ENCODE measurements at places on chromosomes 2 and 18.
A peak's percentile ranks its signal among the peaks of the same experiment; 100 is the strongest.

GRCh38 chr18:48090702-48091101, 160.2 kb upstream of the SMAD2 start:
- no peak overlapping the region for H3K27ac ChIP-seq
- no peak overlapping the region for H3K4me3 ChIP-seq
- no peaks in the 10 kb centered on the region for H3K36me3 ChIP-seq
- no peaks in the 10 kb centered on the region for H3K4me1 ChIP-seq

DNA sequence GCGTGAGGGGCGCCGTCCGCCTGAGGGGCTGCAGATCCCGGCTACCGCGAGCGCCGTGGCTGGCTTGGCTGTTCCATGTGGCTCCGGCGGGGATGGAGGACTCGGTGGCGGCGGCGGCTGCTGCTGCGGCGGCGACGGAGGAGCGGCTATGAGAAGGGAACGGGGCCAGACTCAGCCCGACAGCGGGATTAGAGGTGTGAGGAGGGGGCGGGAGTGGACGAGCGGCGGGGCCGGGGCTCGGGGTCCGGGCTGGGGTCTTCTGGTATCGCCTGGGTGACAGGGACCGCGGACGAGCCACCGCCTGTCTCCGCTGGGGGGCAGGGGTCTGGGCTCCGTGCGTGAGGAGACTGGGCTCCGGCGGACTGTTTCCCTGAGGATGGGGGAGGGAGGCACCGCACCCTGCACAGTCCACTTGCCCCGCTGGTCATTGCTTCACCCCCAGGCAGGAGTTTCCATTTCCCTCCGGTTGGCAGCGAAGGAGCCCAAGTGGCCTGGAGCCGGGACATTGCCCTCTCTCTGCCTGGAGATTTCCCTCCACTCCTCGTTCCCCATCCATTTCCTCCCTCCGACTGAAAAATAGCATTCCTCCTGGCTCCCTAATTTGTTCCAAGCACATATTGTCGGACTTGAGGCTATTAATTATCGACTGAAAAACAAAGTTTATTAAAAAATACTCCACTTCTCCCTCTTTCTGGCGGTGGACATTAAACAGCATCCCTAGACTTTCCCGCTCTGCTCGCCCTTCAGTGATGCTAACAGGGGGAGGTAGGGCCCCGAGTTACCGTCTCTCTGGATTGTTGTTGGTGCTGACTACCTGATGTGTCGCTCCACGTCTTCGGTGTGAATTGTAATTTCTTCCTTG, 577 bp downstream of the EHBP1 start:
- peak overlapping the region; percentile 94 for H3K27ac ChIP-seq
- H3K4me3 ChIP-seq: peak overlapping the region; percentile 86
- H3K27me3 ChIP-seq: no peaks in the 10 kb centered on the region
- peaks cover 7% of the 10 kb centered on the region for H3K36me3 ChIP-seq
- peaks cover 49% of the 10 kb centered on the region for H3K4me1 ChIP-seq
- peak; percentile 40 for DNase-seq

DNA sequence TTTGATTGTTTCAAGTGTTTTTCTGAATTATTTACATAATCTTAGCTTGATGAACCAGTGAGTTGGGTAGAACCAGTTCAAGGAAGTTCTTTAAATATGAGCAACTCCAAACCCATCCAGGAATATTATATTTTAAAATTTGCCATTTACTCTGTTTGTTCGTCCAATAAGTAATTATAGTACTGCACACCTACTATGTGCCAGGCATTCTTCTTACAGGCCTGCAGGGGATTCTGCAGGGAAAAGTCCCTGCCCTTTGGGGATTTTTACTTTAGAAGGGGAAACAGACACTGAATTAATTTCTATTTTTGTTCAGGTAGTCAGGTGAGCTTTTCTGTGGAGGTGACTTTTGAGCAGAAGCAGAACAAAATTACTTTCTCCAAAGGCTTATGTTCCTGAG, 146.9 kb downstream of the DOCK10 start:
- no peaks in the 10 kb centered on the region for H3K36me3 ChIP-seq
- no peak for DNase-seq
- H3K4me1 ChIP-seq: no peaks in the 10 kb centered on the region
- no peaks in the 10 kb centered on the region for H3K27me3 ChIP-seq
- no peak overlapping the region for H3K27ac ChIP-seq
- H3K4me3 ChIP-seq: no peak overlapping the region

GRCh38 chr18:65587491-65587890, 163.3 kb upstream of the CDH7 start:
- H3K36me3 ChIP-seq: no peaks in the 10 kb centered on the region
- H3K4me3 ChIP-seq: no peak overlapping the region
- no peak for DNase-seq
- H3K27ac ChIP-seq: no peak overlapping the region
- no peaks in the 10 kb centered on the region for H3K27me3 ChIP-seq

GRCh38 chr18:64271246-64271645, 122.4 kb upstream of the LINC00305 start:
- no peak overlapping the region for H3K27ac ChIP-seq
- H3K4me1 ChIP-seq: no peaks in the 10 kb centered on the region
- H3K4me3 ChIP-seq: no peak overlapping the region
- no peaks in the 10 kb centered on the region for H3K36me3 ChIP-seq

DNA sequence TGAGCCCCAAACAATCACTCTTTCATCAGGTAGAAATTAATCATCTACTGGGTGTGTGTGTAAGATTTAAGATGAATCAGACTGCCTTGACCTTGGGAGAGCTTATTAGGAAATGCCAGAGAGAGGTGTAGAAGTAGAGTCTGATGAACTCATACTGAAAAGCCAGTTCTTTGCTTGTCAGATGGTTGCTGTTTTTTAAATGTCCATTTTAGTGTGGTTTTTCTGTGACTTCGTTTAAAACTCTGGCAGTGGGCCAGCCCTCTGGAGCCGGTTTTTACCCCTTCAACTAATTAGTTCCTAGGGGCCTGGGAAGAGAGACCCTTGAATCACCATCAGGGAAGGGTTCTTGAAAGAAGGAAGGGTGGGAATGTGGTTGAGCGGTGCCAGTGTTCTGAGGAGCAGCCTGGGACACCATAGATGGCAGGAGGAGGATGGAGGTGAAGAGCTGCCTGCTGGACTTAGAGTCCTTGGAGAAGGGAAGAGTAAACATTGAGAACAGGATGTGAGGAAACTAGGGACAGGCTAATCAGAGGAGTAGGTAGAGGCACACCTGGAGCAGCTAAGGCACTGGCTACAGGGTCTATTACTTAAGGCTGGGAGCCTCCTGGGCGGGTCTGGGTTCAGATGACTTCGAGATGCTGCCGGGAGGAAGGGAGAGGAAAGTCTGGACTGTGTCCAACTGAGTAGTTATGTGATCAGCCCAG, 66.1 kb downstream of the LRRFIP1 start:
- DNase-seq: no peak
- no peaks in the 10 kb centered on the region for H3K36me3 ChIP-seq
- H3K4me3 ChIP-seq: peak overlapping the region; percentile 88
- H3K27ac ChIP-seq: peak overlapping the region; percentile 98

- no peaks in the 10 kb centered on the region for H3K27me3 ChIP-seq
- H3K4me3 ChIP-seq: no peak overlapping the region
- H3K36me3 ChIP-seq: no peaks in the 10 kb centered on the region
- DNase-seq: no peak
Observed at GRCh38 chr2:164890544-164890943, 48.9 kb upstream of the COBLL1 start.

GRCh38 chr2:64637000-64637635, 16.6 kb downstream of the SERTAD2 start:
- no peak for DNase-seq
- no peak overlapping the region for H3K27ac ChIP-seq
- no peak overlapping the region for H3K4me3 ChIP-seq
- peaks cover 45% of the 10 kb centered on the region for H3K36me3 ChIP-seq

- no peaks in the 10 kb centered on the region for H3K27me3 ChIP-seq
- H3K27ac ChIP-seq: no peak overlapping the region
- no peak for DNase-seq
- H3K36me3 ChIP-seq: no peaks in the 10 kb centered on the region
- H3K4me3 ChIP-seq: no peak overlapping the region
- no peaks in the 10 kb centered on the region for H3K4me1 ChIP-seq
Observed at GRCh38 chr2:163630836-163631235, 105.0 kb downstream of the FIGN start.

DNA sequence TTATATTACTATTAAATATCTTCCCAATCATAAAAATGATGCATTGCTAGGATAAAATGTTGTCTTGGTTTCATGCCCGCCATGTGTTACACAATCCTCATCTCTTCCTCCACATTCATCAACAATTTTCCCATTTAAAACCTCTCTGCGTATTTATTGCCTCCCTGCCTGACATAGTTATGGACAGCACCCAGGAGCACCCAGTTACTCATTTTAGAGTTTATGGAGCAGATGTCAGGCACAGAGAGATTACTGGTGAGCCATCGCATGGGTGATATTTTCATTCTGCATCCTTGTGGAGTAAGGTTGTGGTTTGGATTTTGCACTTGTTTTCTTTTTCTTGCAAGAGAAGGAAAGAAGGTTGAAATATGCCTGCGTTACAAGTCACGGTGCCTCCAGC, 116.7 kb upstream of the NPAS2 start:
- H3K27me3 ChIP-seq: no peaks in the 10 kb centered on the region
- H3K27ac ChIP-seq: no peak overlapping the region
- H3K4me3 ChIP-seq: no peak overlapping the region
- no peaks in the 10 kb centered on the region for H3K4me1 ChIP-seq
- no peaks in the 10 kb centered on the region for H3K36me3 ChIP-seq

- H3K36me3 ChIP-seq: no peaks in the 10 kb centered on the region
- peaks cover 15% of the 10 kb centered on the region for H3K27me3 ChIP-seq
Observed at GRCh38 chr2:1800716-1801388, 56.5 kb upstream of the PXDN start.

DNA sequence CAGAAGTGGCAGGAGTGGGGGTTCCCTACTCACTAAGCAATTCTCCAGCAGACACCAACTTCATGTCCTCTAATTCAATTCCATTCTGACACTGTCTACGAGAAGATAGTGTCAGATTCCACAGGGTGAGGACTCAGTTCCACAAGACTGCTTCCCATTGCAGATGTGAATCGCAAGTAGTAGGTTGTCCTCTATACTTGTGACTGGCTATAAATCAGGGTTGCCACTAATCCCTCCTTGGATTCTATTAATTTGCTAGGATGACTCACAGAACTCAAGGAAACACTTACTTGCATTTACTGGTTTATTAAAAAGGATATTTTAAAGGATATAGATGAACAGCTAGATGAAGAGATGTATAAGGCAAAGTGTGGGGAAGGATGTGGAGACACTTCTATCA, 184.1 kb upstream of the ACVR2A start:
- no peaks in the 10 kb centered on the region for H3K36me3 ChIP-seq
- no peak overlapping the region for H3K27ac ChIP-seq
- no peak overlapping the region for H3K4me3 ChIP-seq

- no peaks in the 10 kb centered on the region for H3K4me1 ChIP-seq
- no peaks in the 10 kb centered on the region for H3K27me3 ChIP-seq
- DNase-seq: no peak
- H3K27ac ChIP-seq: no peak overlapping the region
- no peaks in the 10 kb centered on the region for H3K36me3 ChIP-seq
Observed at GRCh38 chr2:223647258-223647952, 45.2 kb upstream of the SCG2 start.

GRCh38 chr2:159086826-159087225, 118.4 kb downstream of the TANC1 start:
- peak overlapping the region; percentile 8 for H3K27ac ChIP-seq
- peaks cover 100% of the 10 kb centered on the region for H3K4me1 ChIP-seq
- no peak overlapping the region for H3K4me3 ChIP-seq
- no peaks in the 10 kb centered on the region for H3K36me3 ChIP-seq
- no peak for DNase-seq

- DNase-seq: no peak
- H3K4me1 ChIP-seq: peaks cover 48% of the 10 kb centered on the region
- H3K27me3 ChIP-seq: no peaks in the 10 kb centered on the region
- no peak overlapping the region for H3K27ac ChIP-seq
Observed at GRCh38 chr2:109478906-109479493, 134.8 kb downstream of the SEPTIN10 start.

DNA sequence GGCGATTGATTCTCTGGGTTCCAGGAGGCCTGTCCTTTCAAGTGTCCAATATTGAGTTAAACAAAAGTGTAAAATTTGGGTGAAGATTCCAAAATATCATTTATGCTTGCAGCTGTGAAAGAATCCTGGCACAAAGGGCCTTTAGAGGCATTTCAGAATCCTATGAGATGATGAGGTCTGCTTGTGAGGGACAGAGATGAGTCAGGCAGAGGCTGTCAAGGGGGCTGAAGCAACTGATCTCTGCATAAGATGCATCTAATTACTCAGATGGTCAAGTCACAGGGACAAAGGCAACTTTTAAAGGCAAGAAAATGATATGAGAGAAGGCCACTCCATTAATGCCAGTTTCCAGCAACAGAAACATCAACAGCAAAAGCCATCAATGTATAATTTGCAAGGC, 78.8 kb downstream of the FHOD3 start:
- no peak for DNase-seq
- no peak overlapping the region for H3K27ac ChIP-seq
- H3K36me3 ChIP-seq: no peaks in the 10 kb centered on the region
- peaks cover 4% of the 10 kb centered on the region for H3K27me3 ChIP-seq
- H3K4me3 ChIP-seq: no peak overlapping the region

GRCh38 chr2:211033765-211034164, 477.4 kb downstream of the CPS1 start:
- no peaks in the 10 kb centered on the region for H3K27me3 ChIP-seq
- no peaks in the 10 kb centered on the region for H3K36me3 ChIP-seq
- no peak for DNase-seq
- H3K4me3 ChIP-seq: no peak overlapping the region
- no peaks in the 10 kb centered on the region for H3K4me1 ChIP-seq

- no peaks in the 10 kb centered on the region for H3K27me3 ChIP-seq
- no peak overlapping the region for H3K27ac ChIP-seq
- no peaks in the 10 kb centered on the region for H3K4me1 ChIP-seq
Observed at GRCh38 chr18:31555971-31556747, 35.5 kb upstream of the TTR start.

GRCh38 chr2:223062396-223062795, 10.4 kb downstream of the KCNE4 start:
- H3K4me1 ChIP-seq: peaks cover under 1% of the 10 kb centered on the region
- no peaks in the 10 kb centered on the region for H3K36me3 ChIP-seq
- DNase-seq: no peak
- no peaks in the 10 kb centered on the region for H3K27me3 ChIP-seq
- no peak overlapping the region for H3K4me3 ChIP-seq

DNA sequence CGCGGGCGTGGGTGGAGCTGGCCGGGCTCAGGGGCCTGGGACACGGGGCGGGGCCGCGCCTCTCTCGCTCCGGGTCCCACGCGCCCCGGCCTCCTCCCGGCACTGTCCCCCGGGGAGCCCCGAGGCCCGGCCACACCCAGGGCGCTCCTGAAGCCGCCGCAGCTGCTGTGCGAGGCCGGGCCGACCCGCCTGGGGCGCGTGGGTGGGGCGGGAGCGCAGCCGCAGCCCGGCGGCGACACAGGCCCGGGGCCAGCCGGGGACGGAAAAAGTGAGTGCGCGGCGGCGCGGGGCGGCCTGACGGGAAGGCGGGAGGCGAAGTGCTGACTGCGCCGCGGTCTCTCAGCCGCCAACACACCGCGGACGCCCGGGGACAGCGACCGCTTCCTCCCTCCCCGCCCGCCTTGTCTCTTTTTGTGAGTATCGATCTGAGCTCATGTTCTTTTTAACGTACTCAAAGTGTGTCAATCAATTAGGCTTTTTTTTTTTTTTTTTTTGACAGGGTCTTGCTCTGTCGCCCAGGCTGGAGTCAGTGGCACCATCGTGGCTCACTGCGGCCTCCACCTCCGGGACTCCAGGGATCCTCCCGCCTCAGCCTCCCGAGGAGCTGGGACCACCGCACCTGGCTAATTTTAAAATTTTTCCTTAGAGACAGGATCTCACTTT, 14.5 kb downstream of the PDCD1 start:
- H3K4me1 ChIP-seq: peaks cover 9% of the 10 kb centered on the region
- H3K27ac ChIP-seq: peak overlapping the region; percentile 72
- H3K27me3 ChIP-seq: no peaks in the 10 kb centered on the region

Measured in heart right ventricle (tissue), 16 donors.